ENCODE measurements at places on chromosomes 1 and 21. TPM values are rescaled to one million over a fixed set of nuclear protein-coding genes. Genes with fewer than 3 reads are reported as not detected.

- H3K4me3 ChIP-seq: peak overlapping the region; percentile 11
- peak overlapping the region; percentile 89 for H3K27ac ChIP-seq
- peaks cover 34% of the 10 kb centered on the region for H3K4me1 ChIP-seq
- DNase-seq: no peak
- no peaks in the 10 kb centered on the region for H3K36me3 ChIP-seq
- no peaks in the 10 kb centered on the region for H3K27me3 ChIP-seq
Measured at GRCh38 chr1:207031632-207032264, 808 bp downstream of the C1orf116 start.

DNA sequence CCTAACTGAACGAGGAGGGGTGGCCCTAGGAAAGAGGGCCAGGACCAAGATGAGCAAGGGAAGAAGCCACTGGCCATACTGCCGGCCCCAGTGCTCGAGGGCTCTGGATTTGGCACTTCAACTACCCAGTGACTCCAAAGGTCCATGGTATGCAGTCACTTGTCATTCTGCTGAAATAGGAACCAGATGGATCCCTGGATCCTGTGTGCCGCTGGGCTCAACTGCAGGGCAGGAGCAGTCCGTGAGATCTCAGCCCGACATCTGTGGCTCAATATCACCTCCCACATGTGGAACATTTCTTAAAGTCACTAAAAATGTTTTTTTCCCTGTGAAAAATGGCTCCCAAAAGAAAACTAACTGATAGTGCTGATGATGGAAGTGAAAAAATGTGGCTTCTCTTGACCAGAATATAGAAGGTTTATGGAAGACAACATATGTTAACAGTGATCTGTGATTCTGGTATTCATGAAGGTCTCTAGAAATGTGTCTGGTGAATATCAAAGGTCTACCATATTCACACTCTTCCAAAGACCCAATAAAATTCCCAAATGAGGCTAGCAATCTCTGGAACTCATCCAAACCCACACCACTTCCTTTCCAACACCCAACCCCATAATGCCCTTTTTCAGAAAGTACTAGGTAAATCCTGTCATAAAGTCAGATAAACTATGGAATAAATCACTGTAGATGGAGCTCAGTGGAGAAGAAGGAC, 24.1 kb downstream of the PAFAH2 start:
- no peak overlapping the region for H3K27ac ChIP-seq
- DNase-seq: no peak
- no peaks in the 10 kb centered on the region for H3K4me1 ChIP-seq

GRCh38 chr1:116842654-116843053, 67.1 kb upstream of the PTGFRN start:
- no peaks in the 10 kb centered on the region for H3K27me3 ChIP-seq
- no peaks in the 10 kb centered on the region for H3K36me3 ChIP-seq
- no peak overlapping the region for H3K27ac ChIP-seq
- H3K4me3 ChIP-seq: no peak overlapping the region
- DNase-seq: no peak

- H3K36me3 ChIP-seq: no peaks in the 10 kb centered on the region
- no peaks in the 10 kb centered on the region for H3K4me1 ChIP-seq
- no peaks in the 10 kb centered on the region for H3K27me3 ChIP-seq
- H3K4me3 ChIP-seq: no peak overlapping the region
- no peak for DNase-seq
Measured at GRCh38 chr1:6724517-6725141, 23.0 kb upstream of the DNAJC11 start.

GRCh38 chr1:43969416-43969745, 429 bp upstream of the DPH2 start:
- H3K4me3 ChIP-seq: no peak overlapping the region
- no peaks in the 10 kb centered on the region for H3K36me3 ChIP-seq
- peaks cover 9% of the 10 kb centered on the region for H3K4me1 ChIP-seq
- H3K27me3 ChIP-seq: no peaks in the 10 kb centered on the region

DNA sequence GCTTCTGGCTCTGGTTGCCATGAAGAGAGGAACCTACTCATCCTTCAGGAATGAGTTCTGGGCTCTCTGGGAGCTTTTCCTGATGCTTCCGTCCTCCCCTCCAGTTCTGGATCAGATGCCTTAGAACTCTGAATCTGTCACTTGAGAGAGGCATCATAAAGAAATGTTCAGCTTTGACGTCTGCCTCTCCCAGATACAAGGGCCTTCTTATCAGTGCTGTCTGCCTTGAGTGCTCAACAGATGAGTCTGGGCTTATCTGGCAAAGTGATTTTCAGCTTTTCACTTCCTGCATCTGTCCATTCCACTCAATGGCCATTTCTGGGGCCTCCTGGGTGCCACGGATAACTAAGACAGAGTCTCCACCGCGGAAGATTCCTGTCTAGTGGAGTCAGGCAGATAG, 12.3 kb upstream of the OTUD3 start:
- DNase-seq: no peak
- no peak overlapping the region for H3K27ac ChIP-seq
- H3K36me3 ChIP-seq: no peaks in the 10 kb centered on the region
- H3K27me3 ChIP-seq: no peaks in the 10 kb centered on the region

DNA sequence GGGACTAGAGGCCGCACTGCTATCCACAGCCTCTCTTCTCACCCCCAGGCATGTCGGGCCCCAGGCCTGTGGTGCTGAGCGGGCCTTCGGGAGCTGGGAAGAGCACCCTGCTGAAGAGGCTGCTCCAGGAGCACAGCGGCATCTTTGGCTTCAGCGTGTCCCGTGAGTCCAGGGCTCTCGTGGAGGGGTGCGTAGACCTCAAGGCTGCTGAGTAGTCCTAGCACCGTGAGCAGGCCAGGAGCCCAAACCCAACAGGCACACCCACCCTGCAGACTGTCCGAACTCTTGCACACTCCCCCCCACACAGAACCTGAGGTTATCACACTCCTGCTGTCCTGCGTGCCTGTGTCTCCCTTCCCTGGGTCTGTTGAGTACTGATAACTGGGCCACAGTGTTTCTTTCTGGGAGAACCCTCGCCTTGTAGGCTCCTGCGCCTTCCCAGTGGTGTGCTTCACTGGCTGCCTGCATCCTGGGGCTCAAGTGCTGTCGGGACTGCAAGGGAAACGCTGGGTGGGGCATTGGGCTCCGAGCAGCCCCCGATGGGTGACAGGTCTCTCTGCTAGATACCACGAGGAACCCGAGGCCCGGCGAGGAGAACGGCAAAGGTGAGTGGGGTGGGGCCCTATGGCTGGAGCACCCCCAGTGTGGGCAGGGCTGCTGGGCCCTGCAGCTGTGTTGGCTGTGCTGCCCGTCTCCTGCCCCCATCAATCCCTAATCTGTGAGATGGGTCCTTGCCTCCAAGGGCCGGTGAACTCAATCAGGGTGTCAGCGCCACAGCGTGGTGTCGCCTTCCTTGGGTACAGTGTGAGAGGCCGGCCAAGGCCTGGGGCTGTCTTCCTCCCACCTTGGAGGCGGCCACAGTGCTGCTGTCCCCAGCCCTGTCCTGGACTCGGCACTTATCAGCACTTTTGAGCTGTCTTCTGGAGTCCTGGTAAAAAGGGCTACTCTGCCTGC, 4.0 kb upstream of the GJC2 start:
- no peak overlapping the region for H3K27ac ChIP-seq
- no peak overlapping the region for H3K4me3 ChIP-seq
- peaks cover 23% of the 10 kb centered on the region for H3K36me3 ChIP-seq
- H3K27me3 ChIP-seq: no peaks in the 10 kb centered on the region

DNA sequence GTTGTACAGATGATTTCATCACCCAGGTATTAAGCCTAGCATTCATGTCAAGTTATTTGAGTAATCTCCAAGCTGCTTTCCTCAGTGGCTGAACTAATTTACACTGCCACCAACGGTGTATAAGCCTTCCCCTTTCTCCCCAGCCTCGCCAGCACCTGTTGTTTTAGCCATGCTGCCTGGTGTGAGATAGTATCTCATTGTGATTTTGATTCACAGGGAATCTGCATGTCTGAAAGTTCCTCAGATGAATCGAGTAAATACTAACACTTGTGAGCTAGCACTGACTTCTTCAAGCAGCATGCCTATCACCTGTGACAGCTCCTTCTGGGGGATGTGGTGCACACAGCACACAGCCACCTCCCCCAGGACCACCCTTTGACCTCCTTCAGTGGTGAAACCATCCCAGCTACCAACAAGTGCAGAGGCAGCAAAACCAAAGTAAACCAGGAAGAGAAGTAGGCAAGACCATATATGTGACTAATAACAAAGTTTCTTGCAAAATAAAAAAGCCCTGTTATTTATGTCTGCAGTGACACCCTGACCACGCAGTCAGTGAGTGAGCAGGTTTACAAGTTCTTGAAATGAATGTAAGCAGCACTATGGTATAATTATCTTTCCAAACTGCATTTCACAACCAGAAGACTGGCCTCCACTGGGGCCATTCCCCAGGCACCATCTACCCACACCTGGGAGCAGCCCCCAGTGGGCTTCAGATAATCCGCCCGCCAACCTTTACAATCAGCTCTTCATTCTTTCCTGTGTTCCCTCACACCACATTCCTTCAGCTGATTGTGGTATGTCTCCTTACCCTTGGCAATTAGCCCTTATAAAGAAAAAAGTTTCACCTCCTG, 173.8 kb downstream of the ETS2 start:
- no peaks in the 10 kb centered on the region for H3K27me3 ChIP-seq
- H3K4me1 ChIP-seq: no peaks in the 10 kb centered on the region
- no peak overlapping the region for H3K27ac ChIP-seq
- no peaks in the 10 kb centered on the region for H3K36me3 ChIP-seq

DNA sequence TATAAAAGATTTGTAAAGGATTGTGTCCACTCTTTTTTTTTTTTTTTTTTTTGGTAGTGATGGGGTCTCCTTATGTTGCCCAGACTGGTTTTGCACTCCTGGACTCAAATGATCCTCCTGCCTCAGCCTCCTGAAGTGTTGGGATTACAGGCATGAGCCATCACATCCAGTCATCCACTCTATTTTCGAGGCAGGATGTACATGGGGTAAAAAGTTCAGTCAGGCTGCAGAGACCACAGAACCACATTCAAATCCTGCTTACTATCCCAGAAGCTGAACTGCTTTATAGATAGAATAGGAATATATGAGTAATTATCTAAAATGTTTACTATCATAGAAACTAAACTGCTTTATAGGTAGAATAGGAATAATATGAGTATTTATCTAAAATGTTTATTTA, 26.0 kb upstream of the KCNK2 start:
- H3K27me3 ChIP-seq: no peaks in the 10 kb centered on the region
- no peaks in the 10 kb centered on the region for H3K4me1 ChIP-seq
- no peak overlapping the region for H3K4me3 ChIP-seq
- H3K27ac ChIP-seq: no peak overlapping the region
- no peaks in the 10 kb centered on the region for H3K36me3 ChIP-seq

DNA sequence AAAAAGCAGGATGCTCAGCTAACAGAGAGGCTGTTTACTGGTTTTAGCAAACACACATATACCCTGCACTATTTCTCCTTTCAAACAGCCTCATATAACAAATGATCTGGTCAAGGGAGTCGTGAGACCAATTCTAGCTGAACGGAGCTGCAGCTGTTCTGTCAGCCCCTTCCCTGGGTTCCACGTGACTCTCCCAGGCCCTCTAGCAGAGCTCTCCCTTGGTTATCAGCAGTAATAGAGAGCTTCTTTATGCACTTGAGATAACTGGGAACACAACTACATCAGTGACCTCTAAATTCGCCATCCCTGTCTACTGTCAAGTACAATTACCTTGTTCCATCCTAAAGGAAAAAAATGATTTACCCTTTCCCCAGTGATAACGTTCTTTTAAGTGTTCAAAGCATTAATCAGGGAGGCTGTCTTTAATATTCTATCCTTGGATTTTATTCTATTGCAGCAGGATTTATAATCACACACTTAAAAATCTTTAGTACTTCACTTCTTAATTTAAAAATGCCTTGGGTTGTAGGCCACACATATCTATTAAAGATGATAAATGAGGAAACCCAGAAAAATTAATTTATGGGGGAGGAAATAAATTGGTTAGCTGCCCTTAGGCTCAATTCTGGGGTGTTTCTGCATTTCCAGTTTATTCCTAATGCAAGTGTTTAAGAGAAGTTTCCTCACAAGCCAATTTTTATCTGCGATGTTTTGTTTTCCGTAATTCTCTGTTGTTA, 28.2 kb downstream of the PTGER3 start:
- no peaks in the 10 kb centered on the region for H3K36me3 ChIP-seq
- DNase-seq: no peak
- H3K4me1 ChIP-seq: no peaks in the 10 kb centered on the region
- H3K27me3 ChIP-seq: no peaks in the 10 kb centered on the region
- no peak overlapping the region for H3K27ac ChIP-seq
- no peak overlapping the region for H3K4me3 ChIP-seq

DNA sequence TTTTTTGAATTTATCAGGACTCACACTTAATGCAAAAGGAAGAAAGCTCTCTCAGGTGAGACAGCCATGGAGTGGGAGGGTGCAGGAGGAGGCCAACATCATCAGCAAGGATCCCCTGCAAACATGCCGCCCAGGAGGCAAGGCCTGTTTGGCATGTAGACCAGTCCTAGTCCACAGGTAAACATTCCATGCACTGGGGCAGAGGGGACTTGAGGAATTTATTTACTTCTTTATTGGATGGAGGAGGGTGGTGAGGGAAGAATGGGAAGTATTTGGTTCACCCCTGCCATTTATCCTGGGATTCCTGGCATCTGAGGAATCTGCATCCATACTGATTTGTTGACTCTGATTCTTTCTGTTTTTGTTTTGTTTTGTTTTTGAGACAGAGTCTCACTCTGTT, 1.5 kb upstream of the UQCRHL start:
- DNase-seq: no peak
- no peak overlapping the region for H3K27ac ChIP-seq
- no peak overlapping the region for H3K4me3 ChIP-seq
- H3K36me3 ChIP-seq: no peaks in the 10 kb centered on the region

GRCh38 chr1:229436201-229436600, 2.3 kb upstream of the ACTA1 start:
- H3K36me3 ChIP-seq: no peaks in the 10 kb centered on the region
- H3K27me3 ChIP-seq: no peaks in the 10 kb centered on the region
- no peaks in the 10 kb centered on the region for H3K4me1 ChIP-seq
- no peak overlapping the region for H3K27ac ChIP-seq
- no peak for DNase-seq

Gene GJA4
- 1.1 TPM for total RNA-seq

Gene DUSP12
- 7.0 TPM for total RNA-seq

Gene EXOSC10
- 18.4 TPM for total RNA-seq

Gene ZSWIM5
- total RNA-seq: 1.9 TPM

Gene KANK4
- total RNA-seq: 12.5 TPM

Gene CLSTN1
- total RNA-seq: 63.5 TPM

Gene CFHR4
- not detected for total RNA-seq

Gene PGLYRP3
- not detected for total RNA-seq

Measured in pancreas (tissue), 10 donors.